Right ventricle myocardium inferior (tissue), 1 donor: ENCODE measurements at places on chromosomes 1 and 21.

GRCh38 chr1:66368261-66368660 is 165.7 kb upstream of the SGIP1 start:
- no peak for DNase-seq

- no peak for DNase-seq
These were observed 6.7 kb downstream of the PHGDH start for GRCh38 chr1:119718409-119718808.

- DNase-seq: no peak
These were observed 91.8 kb upstream of the CASZ1 start for GRCh38 chr1:10888291-10888690.

- DNase-seq: no peak
These were observed 29.3 kb downstream of the TNNT2 start for GRCh38 chr1:201348211-201348566.

- DNase-seq: no peak
These were observed 563.9 kb upstream of the NR5A2 start for GRCh38 chr1:199463521-199464127.

GRCh38 chr1:168035345-168035744 is 98.5 kb upstream of the MPC2 start:
- no peak for DNase-seq

DNA sequence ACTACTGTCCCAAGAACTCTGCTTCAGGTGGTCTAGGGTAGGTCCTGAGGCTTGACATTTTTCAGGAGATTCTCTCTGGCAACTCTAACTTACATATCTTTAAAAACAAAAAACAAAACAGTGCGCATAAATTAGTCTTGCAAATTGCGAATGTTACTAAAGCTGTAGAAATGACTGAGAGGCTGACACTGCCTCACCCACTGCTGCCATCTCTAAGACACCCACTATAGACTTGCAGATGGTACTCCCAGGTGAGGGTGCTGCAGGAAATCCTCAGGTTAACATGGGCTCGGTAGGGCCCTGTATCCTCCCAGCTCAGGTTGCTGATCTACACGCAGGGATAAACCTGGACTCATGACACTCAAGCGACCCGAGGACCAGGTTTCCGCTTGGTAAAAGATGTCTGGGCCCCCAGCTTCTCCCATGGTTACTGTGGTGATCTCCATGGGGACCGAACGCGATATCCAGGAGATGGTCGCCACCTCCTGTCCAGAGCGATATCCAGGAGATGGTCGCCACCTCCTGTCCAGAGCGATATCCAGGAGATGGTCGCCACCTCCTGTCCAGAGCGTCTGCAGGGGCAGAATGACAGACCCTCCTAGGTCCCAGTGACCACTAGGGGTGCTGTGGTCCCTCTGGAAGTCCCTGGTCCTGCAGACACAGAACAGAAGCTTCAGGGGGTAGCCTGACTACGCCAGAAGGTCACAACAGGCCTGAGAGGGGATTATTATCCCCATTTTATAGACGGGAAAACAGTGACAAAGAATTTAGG is 16.2 kb upstream of the LY9 start:
- no peak for DNase-seq
